ENCODE measurements at places on chromosomes 4 and X.
A peak's percentile ranks its signal among the peaks of the same experiment; 100 is the strongest.

DNA sequence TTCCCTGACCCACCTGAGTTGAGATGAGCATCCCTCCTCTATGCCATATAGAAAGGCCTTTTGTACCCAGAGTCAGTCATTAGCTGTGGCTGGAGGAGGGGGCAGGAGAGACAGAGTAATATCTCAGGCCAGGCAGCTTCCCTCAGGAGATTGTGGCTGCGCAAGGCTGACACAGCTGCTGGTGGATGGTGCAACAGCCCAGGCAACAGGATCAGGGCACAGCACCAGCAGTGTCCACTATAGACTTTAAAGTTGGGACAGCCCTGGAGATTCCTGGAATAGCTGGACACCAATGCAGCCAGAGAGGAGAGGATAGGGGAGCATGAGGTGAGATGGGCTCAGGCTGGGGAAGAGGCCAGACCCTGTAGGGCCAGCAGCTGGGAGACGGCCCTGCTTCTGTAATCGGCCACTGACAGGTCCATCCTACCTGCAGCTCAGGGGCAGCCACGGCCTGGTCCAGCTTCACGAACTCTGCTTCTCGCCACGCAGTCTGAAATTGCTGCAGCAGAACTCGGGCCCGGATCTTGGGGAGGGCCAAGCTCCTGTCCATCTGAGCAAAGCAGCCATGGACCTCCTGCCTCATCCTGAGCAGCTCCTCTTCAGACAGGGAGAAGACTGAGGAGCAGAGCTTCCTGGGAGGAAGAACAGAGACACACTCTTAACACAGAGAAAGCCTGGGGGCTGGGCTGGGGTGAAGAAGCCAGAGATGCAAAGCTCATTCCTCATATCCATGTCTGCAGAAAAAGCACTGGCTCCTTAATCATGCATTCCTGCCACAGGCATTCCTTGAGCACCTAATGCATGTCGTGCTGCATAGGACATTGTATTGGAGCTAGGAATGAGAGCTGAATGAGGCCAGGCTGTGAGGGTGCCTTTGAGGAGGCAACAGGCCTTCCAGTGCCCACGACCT, 90.1 kb downstream of the EVC2 start:
- DNase-seq: no peak

- no peak for DNase-seq
These were observed 59.7 kb downstream of the NEIL3 start for GRCh38 chr4:177369372-177369771.

DNA sequence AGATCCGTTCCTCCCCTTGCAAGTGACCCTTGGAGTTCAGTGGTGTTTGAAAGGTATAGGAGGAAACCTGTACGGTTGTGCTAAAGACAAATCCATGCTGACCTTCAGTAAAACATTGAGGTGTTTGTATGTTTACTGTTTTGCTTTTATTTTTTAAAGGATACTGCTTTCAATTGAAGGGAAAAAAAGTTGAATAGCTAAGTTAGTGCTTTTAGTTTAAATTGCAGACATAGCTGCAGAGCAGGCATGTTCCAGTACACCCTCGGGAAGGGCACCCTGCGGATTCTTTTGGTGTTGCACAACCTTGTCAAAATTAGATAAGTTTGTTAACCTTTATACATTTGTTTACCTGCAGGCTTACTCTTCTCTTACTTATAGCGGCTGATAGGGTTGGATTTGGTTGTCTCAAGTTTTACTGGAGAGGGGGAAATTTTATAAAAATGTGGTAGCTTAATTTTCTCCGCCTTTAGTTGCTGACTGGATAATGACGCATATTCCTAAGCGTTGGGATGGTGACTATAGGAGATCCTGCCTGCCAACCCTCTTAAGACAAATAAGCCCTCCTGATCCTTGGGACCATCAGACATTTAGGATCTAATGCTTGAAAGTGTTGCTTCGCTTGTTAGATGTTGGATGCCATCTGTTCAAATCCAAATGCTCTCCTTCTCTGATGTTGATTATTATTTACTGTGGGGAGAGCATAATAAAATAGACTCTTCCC, 2.0 kb downstream of the RAPGEF2 start:
- DNase-seq: peak; percentile 53

DNA sequence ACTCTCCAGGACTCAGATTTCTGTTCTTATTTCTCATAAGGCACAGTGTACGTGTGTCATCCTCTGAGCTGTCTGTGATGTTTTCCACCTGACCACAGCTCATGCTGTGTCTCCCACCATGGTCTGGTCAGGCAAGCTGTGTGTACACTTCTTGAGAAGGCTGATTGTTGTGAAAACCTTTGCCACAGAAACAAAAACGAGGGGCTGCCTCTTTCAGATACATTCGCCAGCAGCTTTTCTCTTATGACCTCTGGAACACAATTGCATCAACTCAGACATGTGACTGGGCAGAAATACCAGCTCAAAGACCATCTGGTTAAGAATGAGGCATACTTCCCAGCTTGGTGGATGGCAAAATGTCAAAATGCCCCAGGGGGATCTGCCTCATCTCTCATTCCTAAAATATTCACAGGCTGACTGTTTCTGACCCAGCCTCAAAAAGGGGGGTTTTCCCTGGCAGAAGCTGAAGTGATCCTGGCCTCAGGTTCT, 46.1 kb downstream of the PGRMC2 start:
- no peak for DNase-seq

- DNase-seq: no peak
These were observed 61.6 kb upstream of the STS start for GRCh38 chrX:7085879-7086278.

- no peak for DNase-seq
These were observed 5.0 kb downstream of the XPNPEP2 start for GRCh38 chrX:129743821-129744220.

- no peak for DNase-seq
These were observed 129.6 kb upstream of the NUDT6 start for GRCh38 chr4:123052007-123052406.

- no peak for DNase-seq
These were observed 434.2 kb downstream of the PPARGC1A start for GRCh38 chr4:23455456-23456158.

DNA sequence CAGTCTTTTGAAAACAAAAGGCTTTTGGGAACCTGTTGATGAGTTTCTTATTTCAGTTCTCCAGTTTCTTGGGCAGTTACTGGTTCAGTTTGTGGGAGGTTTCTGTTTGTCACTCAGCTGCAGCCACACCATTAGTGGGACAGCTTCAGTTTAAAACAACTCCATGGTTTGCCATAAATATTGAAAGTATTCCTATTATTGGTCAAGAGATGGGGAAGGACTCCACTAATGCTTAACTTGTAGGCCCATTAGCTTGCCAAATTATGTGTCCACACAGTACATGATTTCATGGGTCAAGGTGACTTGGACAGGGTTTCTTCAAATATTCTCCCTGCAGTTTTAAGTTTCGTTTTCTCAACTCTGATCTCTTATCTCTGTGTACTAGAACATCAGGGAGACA, 15.5 kb upstream of the ASIC5 start:
- no peak for DNase-seq

- DNase-seq: peak; percentile 63
These were observed 29.8 kb downstream of the ACOX3 start for GRCh38 chr4:8410641-8411271.

DNA sequence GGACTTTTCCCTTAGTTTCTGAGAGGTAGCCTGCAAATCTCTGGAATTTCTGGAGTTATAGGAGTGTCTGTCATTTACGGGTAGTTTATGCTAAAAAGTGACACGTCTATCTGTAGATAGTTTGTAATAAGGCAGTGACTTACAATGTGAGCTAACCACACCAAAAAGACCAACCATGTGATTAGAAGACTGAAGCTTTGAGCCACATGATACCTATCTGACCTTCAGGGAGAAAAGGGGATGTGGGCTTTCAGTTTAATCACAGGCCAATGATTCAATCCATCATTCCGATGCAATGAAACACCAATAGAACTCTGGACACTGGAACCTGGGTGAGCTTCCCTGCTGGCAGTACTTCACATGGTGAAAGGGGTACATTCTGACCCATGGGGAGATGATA, 254.6 kb upstream of the GK2 start:
- DNase-seq: no peak

DNA sequence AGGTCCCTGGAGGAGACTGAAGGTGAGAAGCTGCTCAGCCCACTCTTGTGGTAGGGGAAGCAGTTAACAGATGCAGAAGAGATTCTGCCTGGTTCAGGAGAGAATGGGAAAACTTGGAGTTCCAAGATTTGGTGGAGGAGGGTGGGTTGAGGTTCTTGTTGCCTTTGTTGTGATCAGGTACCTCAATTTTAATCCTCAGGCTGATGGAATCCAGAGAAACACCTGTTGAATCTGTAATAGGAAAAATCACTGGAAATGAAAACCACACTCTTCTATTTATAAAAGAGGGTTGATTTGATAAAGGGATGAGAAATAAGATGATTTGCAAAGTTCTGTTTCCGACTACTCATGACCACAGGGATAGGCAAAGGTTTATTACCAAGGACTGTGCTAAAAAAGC, 132.1 kb downstream of the EDA start:
- no peak for DNase-seq

DNA sequence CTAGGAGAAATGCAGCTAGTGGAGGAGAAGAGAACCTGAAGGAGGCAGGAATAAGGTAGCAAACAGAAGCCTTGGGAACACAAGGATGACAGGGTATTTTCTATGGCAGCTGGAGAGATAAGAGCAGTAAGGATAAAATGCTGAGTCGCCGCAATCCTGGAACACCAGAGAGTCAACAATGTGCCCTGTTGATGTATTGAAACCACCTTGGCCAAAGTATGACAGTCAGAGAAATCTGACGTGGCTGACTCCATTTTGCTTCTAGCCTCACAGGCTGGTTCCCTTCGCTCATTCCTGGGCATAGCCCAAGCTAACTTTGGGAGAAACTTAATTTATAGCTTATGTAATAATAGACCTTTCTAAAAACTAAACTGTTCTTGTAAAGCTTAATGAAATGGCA, 56.6 kb upstream of the C4orf54 start:
- no peak for DNase-seq

GRCh38 chr4:31548021-31548420, 827.9 kb downstream of the PCDH7 start:
- peak; percentile 4 for DNase-seq

- DNase-seq: no peak
These were observed 112.7 kb downstream of the ZAR1 start for GRCh38 chr4:48602763-48603162.

- no peak for DNase-seq
These were observed 166.8 kb downstream of the SHROOM3 start for GRCh38 chr4:76601791-76602190.

DNA sequence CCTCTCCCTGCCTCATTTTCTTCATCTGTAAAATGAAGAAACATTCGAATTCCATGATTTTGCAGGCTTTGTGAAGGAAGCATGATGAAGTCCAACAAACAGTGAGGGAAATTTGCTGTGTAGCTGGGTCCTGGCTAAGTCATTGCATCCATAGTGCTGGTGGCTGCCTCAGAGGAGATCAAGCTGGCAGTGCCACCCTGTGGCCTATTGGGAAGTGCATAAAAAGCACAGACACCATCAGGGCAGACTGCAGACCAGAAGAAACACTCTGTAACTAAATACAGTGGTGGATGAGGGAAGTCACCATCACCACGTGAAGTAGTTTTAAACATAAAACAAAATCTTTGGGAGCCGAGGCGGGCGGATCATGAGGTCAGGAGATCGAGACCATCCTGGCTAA, 40.7 kb upstream of the DDX3X start:
- DNase-seq: peak; percentile 21

DNA sequence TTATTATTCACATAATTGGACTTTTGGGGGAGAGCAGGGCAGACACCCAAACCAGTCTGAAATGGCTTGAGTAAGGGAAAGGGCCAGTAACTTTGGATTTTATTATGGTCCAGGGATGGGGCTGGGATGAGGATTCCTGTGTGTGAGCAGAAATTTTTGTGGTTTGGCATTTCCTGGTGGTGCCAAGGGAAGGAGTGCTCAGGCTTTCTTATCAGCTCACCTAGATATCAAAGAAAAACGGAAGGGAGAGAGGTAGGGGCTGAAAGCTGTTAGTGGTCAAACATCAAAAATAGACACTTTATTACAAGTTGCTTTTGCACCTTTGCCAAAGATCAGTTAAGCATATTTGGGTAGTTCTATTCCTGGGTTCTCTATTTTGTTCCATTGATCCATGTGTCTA, 128.5 kb upstream of the DIPK2B start:
- DNase-seq: no peak

GRCh38 chr4:167868163-167868562, 224.2 kb upstream of the ANXA10 start:
- no peak for DNase-seq

DNA sequence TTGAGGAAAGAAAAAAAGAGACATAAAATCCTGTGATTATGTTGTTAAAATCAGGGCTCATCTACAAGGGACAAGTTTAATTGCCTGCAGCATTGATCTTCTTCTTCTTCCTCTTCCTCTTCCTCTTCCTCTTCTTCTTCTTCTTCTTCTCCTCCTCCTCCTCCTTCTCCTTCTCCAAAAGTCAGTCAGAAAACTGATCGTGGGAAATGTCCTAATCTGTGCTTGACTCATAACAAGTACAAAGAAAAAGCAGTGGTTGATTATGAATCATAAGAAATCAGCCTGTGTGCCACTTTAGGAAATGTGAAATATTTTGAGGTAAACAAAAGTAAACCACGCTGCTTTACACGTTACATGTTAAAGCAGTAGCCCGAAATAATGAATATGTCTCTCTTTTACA, 2.7 kb upstream of the ATP10D start:
- no peak for DNase-seq

DNA sequence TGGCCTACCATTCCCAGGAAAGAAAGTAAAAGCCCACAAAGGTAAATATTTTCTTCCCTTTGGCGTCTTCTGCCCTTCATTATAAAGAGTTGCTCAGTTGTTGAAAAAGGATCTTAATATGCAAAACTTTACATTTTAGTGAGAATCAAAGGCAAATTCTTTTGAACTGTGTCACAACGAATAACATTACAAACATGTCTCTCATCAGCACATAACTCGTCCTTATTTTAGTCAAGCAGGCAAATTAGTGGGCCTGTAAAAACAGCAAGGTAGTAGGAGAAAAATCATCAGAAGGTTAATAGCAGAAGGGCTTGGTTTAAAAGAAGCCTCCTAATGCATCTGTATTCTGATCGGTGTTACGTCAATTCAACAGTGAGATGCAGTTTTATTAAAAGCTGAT, 647.3 kb upstream of the DIPK2B start:
- DNase-seq: no peak

DNA sequence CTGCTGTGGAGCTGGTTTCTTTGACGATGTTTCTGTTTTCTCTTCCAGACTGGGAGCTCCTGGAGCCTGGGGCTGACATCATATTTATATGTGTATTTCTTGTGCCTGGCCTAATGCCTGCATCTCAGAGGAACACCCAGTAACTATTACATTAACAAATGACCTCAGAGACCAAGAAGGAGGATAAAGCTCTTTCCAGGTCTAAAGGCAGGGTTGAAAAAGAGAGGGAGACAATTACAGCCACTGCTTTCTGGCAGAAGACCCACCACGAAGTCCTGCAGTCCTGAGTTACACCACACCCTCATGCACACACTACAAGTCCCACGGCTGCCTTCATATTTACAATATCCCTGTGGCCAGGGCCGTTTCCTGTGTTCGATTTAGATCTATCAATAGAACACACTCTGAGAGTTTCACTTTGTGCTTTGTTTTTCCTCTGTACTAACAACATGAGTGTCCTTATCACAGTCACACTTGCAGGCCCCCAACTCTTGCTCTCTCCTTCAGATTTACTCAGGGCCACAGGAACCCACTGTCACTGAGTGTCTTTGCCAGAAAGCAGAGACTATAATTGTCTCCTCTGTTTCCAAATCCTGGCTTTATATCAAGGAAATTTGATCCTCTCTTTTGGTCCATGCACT, 535.5 kb downstream of the MID1IP1 start:
- DNase-seq: peak; percentile 2

GRCh38 chr4:39394706-39395105, 12.0 kb upstream of the KLB start:
- no peak for DNase-seq

Measured in Kasumi-1 (cell line).